MV-4-11 (cell line): ENCODE measurements at places on chromosomes 12 and 14.
A peak's percentile ranks its signal among the peaks of the same experiment; 100 is the strongest.

DNA sequence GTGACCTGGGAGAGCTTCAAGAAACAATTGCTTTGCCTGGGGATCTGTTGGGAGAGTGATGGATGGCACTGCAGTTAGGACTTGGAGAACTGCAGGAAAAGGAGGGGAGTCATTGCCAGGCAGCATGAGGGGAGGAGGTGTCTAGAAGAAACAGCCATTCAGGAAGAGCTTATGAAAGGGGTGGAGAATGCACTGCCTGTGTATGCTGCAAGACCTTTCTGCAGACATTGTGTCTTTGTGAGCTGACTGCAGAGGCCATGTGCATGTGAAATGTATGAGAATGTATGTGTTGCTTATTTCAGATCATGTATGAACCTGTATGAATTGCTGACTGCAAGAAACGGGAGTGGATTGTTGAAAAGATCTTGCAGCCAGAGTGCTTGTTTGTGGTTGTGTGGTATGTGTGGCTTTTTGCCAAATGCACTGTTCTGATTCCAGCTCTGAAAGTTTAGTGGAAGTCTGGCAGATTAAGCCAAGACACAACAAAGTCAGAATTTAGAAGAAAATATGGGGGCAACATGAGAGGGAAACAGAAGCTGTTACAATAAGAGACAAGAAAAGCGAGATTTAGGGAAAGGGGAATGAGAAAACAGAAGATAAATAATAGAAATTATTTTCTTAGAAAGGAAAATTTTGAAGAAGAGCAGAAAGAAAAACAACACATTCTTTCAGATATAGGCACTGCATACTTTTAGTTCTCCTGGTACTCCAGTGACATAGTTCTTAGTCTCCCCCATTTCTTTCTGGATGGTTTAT lies 9.8 kb upstream of the RIMKLB start:
- DNase-seq: peak; percentile 49

DNA sequence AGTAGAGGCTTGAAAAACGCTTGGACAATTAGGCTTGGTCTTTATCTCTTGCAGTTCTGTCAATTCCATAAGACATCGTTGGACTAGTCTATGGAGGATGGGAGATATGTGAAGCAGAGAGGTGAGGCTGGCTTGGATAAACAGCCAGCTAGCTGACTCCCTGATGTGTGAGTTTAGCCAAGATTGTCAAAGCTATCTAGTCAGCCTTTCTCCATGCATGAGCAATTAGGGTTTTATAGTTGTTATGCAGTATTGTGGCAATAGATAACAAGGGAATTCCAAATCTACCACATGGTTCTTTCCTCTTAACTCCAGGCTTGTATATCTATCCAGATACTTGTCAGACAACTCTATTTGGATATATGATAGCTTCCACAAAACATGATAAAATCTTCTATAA lies 153.6 kb upstream of the NRXN3 start:
- DNase-seq: no peak

- no peak for DNase-seq
Observed at GRCh38 chr12:5204831-5205230, 161.2 kb downstream of the KCNA5 start.

- no peak for DNase-seq
Observed at GRCh38 chr12:113911971-113912759, 54.0 kb downstream of the RBM19 start.

GRCh38 chr14:106491851-106492250 lies 965.5 kb downstream of the TMEM121 start:
- DNase-seq: no peak

DNA sequence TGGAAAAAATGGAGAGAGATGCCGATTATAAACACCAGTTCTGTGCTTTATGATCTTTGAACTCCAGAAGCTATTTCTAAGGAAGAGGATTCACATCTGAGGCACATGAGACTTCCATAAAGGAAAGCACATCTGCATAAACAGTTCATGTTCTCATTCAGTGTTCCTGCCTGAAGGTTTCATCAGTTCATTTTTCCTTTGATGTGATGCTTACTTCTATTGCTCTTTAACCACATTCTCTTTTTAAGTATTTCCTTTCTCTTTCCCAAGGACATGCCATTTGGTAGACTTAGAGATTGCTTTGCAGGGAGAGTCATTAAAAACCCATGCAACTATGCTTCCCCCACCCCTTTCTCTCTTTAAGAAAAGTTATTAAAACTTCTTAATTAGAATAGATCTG lies 387.0 kb upstream of the FLRT2 start:
- no peak for DNase-seq

DNA sequence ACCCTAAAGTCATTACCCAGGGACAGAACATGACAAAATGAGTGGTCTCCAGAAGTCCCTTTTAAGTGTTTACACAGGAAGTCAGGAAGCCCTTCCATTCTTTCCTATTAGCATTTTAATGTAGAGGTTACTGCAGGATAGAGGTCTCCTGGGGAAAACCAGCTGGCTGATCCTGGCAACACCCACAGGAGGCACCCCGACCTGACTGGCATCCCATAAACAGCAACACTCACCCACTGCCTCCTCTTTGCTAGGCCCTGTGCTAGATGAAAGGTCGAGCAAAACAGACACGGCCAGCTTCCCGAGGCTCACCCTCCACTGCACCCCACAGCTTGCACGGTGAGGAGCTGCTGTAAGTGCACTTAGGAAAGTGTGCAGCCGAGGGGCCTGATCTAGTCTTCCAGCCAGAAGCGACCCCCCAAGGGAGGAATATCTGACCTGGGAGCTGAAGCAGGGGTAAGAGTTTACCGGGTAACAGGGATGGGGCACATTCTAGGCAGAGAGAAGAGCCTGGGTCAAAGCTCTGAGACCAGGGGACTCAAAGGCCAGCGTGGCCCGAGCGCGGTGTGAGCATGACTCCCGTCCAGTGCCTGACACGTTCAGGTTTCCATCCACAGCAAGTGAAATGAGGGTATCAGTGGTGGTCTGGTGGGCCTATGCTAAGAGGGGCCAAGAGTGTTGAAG lies 9.0 kb downstream of the DAZAP2 start:
- no peak for DNase-seq

GRCh38 chr14:48622980-48623379 lies 947.6 kb upstream of the MDGA2 start:
- no peak for DNase-seq
